ENCODE measurements at places on chromosomes 1 and 21.

DNA sequence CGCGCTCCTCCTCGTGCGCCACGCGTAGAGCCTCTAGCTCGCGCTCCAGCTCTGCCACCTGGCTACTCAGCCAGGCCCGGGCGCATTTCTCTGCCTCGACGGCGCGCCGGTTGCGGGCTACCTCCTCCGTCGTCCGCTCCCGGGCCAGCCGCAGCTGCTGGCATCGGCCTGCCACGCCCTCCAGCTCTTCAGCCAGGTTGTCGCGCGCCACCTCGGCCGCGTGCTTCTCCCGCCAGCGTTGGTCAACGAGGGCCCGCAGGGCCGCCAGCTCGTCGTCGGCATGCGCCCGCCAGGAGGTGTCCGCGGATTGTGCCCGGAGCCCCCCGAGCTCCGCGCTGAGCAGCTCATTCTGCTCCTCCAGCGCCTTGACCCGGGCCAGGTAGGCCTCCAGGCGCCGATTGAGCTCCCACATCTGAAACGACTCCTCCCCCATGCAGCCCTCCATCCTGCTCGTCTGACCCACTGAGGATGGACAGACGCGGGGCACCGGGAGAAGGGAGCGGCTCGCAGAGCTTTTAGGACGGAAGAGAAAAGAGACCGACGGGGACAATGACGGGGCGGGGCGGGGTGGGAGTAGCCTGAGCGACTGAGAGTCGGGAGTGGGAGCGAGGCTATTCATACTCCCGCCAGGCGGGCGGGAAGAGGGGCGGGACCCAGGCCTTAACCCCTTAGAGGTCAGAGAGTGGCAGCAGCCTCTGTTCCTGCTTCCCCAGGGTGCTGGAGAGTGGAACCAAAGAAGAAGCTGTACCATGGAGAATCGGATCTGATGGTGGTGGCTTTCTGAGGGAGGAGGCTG is at the start of gene NES:
Gene NES, minus strand, starts transcription at position 588 of the 796 bp plus-strand sequence. Its CDS starts 143 bp downstream, at position 445.
- DNase-seq, result no peak

DNA sequence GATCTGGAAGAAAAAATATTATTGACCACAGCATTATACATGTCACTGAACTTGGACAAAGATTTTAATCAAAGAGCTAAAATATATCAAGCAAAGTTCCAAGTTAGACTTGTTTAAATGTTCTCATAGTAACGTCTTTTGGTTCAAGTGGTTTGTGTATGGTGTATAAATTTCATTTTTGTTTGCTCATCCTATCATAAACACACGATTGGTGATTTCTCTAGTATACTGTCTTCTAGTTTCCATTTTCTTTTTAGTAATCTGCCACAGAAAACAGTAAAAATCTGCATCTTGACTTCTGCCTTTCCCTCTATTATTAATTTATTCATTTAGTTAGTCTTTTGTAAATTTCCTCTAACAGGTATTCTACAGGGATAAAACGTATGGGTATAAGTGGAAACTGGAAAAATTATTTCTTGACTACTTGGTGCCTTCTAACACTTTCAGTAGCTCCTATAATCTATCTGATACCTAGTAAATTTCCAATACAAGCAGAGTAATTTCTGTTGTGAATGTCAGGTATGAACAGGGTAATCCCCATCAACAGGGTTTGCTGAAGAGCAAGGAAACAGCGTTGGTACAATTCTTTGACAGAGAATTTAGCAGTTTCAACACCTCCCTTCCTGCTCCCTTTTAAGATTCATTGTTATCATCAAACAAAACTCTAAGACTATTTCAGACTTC is 268.0 kb downstream of the PTPRC start:
- DNase-seq, result no peak

DNA sequence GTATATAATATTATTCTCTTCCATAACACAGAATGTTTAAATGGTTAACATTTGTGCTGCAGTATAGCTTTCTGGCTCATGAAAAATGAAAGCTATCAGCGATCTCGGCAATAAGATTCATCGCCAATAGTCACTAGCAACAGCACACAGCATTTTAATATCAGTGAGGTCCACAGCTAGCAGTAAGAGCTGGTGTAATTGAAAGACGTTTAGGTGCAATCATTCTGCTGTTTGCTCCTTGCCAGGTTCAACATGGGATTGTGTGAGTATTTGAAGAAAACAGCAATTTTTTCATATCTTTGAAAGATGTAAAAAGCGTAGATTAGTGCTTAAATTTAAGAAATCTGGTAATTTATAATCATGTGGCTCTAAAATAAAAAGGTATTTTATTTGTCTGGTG is 20.1 kb downstream of the PRKACB start:
- DNase-seq, result no peak

- no peak for DNase-seq
Observed at GRCh38 chr1:115184260-115184950, 95.1 kb upstream of the TSPAN2 start.

GRCh38 chr1:186760446-186760845 is 68.3 kb upstream of the PLA2G4A start:
- DNase-seq, result no peak

GRCh38 chr1:232183266-232183800 is 446.6 kb downstream of the SIPA1L2 start:
- no peak for DNase-seq

DNA sequence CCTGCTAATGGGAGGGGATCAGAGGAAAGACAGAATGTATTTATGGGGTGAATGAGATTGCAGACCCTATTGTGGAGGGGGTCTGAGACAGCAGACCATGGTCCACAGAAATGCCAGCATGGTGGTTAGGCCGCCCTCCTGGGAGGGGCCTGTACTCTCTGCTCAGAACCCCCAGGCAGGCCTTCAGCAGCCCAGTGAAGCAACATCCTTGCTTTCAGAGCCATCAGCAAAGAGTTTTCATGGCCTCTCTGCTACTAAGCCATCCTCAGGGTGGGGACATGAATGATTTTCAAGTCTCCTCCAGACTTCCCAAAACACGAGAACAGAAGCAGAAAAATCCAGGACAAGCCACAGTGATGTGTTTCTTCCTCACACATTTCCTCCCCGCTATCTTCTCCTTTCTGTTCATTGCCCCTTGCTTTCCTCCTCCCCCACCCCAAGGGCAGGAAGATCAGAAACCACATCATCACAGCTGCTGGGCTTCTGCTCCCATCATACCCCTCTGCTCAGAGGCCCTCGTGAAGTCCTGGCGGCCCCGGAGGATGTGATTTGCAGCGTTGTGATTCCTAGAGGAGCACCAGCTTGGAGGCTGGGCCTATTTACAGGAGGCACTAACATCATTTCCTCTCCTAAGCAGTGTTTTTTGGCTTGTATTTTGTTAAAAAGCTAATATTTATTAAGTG is 48.0 kb downstream of the ABCA4 start:
- no peak for DNase-seq

DNA sequence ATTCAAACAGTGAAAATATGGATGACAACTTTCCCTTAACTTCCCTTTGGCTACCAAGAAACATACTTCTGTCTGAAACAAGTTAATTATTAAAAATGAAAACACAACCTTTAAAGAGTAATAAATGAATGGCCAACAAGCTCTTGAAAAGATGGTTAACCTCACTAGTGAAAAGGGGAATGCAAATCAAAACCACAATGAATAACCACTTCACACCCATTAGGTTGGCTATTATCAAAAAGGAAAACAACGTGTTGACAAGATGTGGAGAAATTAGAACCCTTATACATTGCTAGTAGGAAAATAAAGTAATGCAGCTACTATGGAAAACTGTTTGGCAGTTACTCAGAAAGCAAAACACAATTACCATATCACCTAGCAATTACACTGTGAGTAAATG is 14.1 kb downstream of the COP1 start:
- no peak for DNase-seq

DNA sequence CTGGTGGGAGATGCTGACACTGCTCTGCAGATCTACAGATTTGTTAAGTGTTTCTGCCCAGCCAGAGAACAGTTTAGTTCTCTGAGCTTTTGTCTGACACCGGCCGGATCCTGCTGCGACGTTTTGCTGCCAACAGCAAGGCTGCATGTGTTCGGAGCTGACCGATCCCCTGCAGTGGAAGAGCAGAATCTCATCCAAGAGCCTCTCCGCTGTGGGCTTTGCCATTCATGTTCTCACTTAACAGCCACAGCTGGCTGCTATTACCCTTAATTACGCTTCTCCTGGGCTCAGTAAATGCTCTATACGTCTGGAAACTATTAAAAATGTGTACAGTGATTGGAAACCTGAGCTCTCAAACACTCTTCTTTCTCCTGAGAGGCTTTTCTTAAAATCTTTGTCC is 105.3 kb downstream of the BCAR3 start:
- no peak for DNase-seq

- DNase-seq, result no peak
Observed at GRCh38 chr21:45297869-45298268, 10.2 kb upstream of the POFUT2 start.

GRCh38 chr1:93593854-93594602 is 87.6 kb downstream of the BCAR3 start:
- no peak for DNase-seq

GRCh38 chr1:121418369-121419049 is 233.7 kb downstream of the SRGAP2C start:
- DNase-seq, result no peak

DNA sequence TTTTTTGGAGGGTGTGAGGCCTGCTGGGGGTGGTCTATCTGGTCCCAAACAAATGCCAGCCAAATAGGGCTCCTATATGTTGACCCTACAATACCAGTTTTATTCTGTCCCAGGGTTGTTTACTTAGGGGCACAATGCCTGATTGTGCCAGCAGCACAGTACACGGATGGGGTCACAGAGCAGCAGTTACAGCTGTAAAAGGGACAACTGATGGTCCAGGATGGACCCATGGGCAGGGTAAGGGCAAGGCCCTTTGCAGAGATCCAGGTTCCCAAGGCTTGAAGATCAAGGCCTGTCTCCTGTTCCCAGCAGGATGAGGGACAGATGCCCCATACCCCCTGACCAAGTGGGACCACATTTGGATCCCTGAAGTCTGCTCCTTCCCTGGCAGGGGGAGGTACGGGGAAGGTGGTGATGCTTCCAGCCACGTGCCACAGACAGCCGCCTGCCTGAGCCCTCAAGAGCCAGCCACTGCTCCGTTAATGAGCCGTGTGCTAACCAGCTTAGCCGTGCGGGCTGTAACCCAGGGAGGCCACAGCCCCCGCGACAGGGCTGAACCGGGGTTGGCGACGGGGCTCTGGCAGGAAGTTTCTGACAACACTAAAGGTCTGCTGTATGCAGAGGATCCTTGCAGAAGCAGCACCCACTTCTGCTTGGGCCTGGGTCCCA is 18.2 kb downstream of the SLC6A9 start:
- no peak for DNase-seq

DNA sequence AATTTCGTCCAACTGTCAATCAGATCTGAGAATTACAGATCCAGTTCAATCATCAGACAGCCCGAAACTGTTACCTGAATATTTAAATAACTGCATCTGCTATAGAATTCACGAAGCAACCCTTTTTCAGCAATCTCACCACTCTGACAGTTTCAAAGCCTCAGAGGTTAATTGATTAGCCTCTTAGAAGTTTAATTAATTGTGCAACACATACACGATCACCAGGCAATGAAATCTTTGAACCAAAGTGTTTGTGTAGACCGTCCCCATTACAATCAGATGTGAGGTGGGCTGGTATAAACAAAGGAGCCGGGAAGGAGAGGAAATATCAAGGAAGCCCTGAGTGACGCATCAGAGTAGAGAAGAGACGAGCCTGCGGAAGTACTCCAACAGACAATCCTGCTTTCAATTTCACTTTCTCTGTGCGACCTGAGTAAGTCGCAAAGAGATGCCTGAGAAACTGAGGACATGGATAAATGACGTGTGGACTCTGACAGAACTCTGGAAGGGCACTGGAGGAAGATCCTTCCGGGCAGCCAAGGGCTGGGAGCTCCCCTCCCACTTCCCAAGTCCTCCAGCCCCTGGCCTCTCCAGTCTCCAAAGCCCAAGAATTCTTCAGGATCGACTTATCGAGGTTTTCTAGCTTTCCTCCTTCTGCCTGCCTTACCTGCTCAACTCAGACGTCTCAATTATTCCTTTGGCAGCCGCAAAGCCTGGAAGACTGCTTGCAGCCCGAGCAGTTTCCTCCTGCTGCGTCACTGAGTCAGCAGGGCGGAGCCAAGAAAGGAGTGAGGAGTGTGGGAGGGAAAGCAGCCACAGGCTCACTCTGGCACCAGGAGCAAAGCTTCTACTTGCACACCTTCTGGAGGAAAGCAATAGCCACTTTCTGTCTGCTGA is at the start of gene RNASEL:
Gene RNASEL, minus strand, starts transcription at position 757 of the 897 bp plus-strand sequence. CDS start 2,450 bp downstream, outside the sequence.
- peak; percentile 18 for DNase-seq

- DNase-seq, result no peak
Observed at GRCh38 chr1:17239420-17239819, 9.5 kb upstream of the PADI3 start.

DNA sequence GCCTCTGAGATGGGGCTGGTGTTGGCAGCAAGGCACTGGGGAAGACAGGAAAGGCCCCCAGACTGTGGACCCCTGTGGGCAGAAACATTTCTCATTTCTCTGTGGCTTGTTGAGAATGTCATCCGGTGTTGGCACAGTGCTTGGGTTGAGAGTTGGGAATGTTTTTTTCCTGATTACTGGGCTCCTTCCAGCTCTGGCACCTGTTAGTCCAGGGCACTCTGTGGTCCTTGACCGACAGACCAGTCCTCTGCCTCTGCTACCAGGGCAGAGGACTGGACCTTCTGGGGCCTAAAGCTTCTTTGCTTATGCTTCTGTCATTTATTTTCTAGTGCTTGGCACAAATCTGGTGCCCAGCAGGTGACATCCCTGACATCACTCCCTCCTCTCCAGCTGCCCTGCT is 4.8 kb upstream of the SPRR5 start:
- DNase-seq, result no peak

DNA sequence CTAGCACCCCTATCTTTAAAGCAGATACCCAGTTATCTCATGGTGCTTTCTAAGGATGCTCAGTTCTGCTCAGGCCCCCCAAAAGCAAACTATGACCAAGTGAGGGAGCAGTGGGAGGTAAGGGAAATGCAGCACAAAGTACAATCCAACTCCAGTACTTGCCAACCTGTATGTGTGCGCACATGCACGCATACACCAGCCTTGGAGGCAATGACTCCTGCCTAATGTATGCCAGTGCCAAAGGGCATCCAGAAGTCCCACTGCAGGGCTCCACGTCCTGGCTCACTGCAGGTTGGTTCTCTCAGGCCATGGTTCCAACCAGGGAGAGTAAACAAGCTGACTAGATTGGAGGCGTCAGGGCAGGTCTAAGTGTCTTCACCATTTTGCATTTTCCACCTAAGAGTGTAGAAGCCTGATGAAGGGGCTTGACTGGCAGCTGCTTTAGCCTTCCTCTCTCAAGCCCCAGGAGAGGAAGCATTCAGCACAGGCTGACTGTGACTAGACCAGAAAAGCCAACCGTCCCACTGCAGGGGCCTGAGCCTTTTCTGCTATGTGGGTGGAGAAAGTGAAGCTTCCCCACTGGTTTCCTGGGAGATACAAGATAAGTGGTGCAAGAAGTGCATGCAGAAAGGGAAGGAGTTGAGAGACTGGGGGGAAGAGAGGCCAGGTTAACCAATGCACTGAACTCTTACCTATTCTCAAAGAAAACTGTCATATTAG is 7.7 kb downstream of the AMIGO1 start:
- DNase-seq, result no peak

- no peak for DNase-seq
Observed at GRCh38 chr1:8856689-8857412, 21.6 kb downstream of the ENO1 start.

DNA sequence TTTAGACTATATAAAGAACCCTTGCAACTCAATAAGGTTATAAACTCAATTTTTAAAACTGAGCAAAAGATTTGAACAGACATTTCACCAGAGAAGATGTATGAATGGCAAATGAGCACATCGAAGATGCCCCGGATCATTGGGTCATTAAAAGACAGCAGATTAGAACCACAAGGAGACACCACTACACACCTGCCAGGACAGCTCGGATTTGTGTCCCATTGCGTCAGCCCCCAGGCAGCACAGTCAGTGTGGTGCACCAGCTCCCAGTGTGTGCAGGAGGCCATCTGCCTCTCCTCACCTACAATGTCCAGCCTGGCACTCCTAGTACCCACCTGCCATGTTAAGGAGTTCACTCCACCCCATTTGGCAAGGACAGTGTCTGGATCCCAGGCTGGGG is 61.1 kb upstream of the LRP8 start:
- DNase-seq, result no peak

Measured in activated naive CD4-positive, alpha-beta T cell (primary cell).